ENCODE measurements at places on chromosomes 6 and 20. TPM values are rescaled to one million over a fixed set of nuclear protein-coding genes. Genes with fewer than 3 reads are reported as not detected.

DNA sequence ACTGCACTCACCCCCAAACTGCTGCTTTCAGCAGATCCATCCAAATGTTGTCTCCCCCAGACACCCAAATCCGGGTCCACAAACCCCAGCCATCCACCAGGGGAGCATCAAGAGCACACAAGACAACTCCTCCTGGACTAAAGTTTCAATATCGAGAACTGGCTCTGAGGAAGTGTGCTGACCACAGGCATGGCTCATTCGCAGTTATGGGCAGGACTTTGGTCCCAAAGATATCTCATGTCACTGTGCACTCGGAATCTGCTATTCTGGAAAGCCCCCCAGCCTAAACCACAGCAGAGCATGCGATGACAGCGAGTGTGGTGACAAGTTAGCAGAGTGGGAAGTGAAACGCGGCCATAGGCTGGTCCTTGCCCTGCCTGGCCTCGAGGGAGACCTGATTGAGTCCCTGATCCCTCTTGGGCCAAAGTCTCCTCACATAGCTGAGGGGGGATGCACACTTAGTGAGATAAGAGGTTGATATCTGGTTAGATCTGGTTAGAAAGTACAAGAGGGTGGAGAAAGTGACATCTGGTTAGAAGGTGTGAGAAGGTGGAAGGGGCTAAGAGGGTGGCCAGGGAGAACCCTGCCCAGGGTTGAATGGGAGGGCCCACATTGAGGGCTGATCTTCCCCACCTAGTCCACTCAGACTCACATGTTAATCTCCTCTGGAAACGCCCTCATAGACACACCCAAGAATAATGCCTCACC, 149.7 kb downstream of the MRPL14 start:
- H3K4me3 ChIP-seq: no peak overlapping the region
- no peaks in the 10 kb centered on the region for H3K4me1 ChIP-seq
- no peak overlapping the region for H3K27ac ChIP-seq
- no peak for DNase-seq
- H3K27me3 ChIP-seq: no peaks in the 10 kb centered on the region

Gene RFX6
- not detected for total RNA-seq

Gene BPI
- 0.43 TPM for total RNA-seq

GRCh38 chr20:64038224-64038564, 2.2 kb downstream of the C20orf204 start:
- DNase-seq: no peak
- H3K27me3 ChIP-seq: peaks cover 2% of the 10 kb centered on the region
- no peaks in the 10 kb centered on the region for H3K36me3 ChIP-seq
- no peak overlapping the region for H3K4me3 ChIP-seq
- H3K27ac ChIP-seq: no peak overlapping the region

Gene SYNDIG1
- 0.72 TPM for total RNA-seq

Gene SLC35D3
- total RNA-seq: not detected

Gene LY6G5C
- 1.9 TPM for total RNA-seq

DNA sequence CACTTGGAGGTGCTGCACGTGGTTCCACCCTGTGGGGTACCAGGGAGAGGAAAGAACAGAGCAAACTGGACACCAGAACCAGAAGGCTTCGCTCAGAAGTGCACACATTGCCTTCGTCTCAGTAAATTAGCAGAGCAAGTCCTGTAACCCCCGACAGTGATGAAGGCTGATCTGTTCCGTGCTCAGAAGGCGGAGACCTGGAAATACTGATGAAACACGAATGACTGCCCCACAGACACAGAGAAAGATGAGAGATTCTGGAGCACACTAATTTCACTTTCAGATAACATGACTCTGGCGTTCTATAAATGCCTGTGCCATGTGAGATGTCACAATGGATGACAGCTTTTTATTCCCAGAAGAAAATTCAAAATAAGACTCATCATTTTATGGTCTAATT, 44.2 kb upstream of the CCR6 start:
- H3K4me1 ChIP-seq: no peaks in the 10 kb centered on the region
- no peak overlapping the region for H3K4me3 ChIP-seq
- H3K27me3 ChIP-seq: no peaks in the 10 kb centered on the region
- no peaks in the 10 kb centered on the region for H3K36me3 ChIP-seq
- H3K27ac ChIP-seq: no peak overlapping the region

DNA sequence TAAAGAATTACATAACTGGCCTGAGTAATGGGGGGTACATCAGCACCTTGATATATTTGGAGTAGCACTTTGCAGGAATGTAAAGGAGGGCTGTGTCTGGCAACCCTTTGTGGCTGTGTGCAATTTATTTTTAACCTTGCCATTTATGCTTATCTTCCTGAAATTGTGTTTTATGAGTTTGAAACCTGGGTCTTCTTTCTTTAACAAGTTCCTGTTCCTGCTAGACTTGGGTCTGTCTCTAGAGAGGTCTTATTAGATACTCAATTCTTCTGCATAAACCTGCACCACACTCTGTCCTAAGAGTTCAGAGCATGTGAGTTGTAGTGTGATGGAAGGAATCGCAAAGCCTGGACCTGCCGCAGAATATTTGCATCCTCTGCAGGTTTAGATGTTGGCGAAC, 181.0 kb downstream of the JARID2 start:
- peaks cover 12% of the 10 kb centered on the region for H3K4me1 ChIP-seq
- H3K27me3 ChIP-seq: no peaks in the 10 kb centered on the region
- no peak overlapping the region for H3K27ac ChIP-seq
- H3K36me3 ChIP-seq: no peaks in the 10 kb centered on the region

DNA sequence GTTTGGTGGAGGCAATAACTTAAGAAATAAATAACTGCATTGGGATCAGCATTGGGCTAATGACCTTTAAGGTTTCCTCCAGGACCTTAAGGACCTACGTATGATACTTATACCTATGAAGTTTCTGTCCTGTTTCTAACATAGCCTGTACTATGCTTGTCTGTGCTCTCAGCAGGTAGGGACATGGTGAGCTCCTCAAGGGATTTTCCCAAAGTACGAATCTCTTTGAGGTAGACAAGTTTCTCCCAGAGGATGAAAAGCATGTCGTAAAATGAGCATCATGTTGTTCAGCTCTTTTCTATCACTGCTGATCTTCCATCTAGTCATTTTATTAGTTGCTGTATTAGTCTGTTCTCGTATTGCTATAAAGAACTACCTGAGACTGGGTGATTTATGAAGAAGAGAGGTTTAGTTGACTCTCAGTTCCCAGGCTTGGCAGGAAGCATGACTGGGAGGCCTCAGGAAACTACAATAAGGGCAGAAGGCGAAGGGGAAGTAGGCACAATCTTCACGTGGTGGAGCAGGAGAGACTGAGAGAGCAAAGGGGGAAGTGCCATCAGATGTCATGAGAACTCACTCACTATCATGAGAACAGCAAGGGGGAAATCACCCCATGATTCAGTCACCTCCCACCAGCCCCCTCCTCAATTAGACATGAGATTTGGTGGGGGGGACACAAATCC, 77.8 kb upstream of the TGM3 start:
- H3K27me3 ChIP-seq: no peaks in the 10 kb centered on the region
- no peak for DNase-seq
- no peaks in the 10 kb centered on the region for H3K4me1 ChIP-seq
- H3K36me3 ChIP-seq: no peaks in the 10 kb centered on the region
- no peak overlapping the region for H3K27ac ChIP-seq

DNA sequence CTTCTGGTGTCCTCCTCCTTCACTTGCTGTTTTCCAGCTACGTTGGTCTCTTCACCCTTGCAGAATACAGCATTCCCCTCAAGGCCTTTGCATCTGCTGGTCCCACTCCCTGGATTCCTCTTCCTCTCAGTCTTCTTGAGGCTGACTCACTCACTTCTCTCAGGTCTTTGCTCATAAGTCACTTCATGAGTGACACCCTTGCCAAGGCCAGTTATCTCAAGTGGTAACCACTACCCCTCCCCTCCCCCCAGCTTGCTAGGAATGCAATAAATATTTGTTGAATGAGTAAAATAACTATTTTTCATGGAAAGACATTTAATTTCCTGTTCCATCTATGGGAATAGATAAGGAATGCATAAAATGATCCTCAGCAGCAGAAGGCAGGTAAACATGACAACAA, 131.7 kb downstream of the PLCB4 start:
- DNase-seq: no peak
- no peak overlapping the region for H3K4me3 ChIP-seq
- H3K4me1 ChIP-seq: no peaks in the 10 kb centered on the region
- no peak overlapping the region for H3K27ac ChIP-seq
- no peaks in the 10 kb centered on the region for H3K27me3 ChIP-seq

Gene OR2H2
- not detected for total RNA-seq

GRCh38 chr6:163413345-163414116, 987 bp upstream of the QKI start:
- no peaks in the 10 kb centered on the region for H3K27me3 ChIP-seq
- H3K27ac ChIP-seq: peak overlapping the region; percentile 98
- DNase-seq: peak; percentile 97

GRCh38 chr6:110958329-110959192, at the start of gene GTF3C6:
GTF3C6 (plus strand) TSS chr6:110958706; CDS start chr6:110958770, 64 bp downstream.
- H3K36me3 ChIP-seq: no peaks in the 10 kb centered on the region
- peaks cover 3% of the 10 kb centered on the region for H3K4me1 ChIP-seq
- peak; percentile 88 for DNase-seq
- peak within 1 kb of the TSS; percentile 88 for H3K27ac ChIP-seq
- H3K27me3 ChIP-seq: no peaks in the 10 kb centered on the region

- no peak for DNase-seq
- no peaks in the 10 kb centered on the region for H3K27me3 ChIP-seq
- no peaks in the 10 kb centered on the region for H3K36me3 ChIP-seq
- no peak overlapping the region for H3K27ac ChIP-seq
Measured at GRCh38 chr6:122484760-122485159, 13.2 kb upstream of the SERINC1 start.

GRCh38 chr6:91970700-91971099, 1383.8 kb upstream of the MAP3K7 start:
- H3K4me1 ChIP-seq: no peaks in the 10 kb centered on the region
- DNase-seq: no peak
- no peak overlapping the region for H3K27ac ChIP-seq
- H3K36me3 ChIP-seq: no peaks in the 10 kb centered on the region
- H3K27me3 ChIP-seq: no peaks in the 10 kb centered on the region

Gene OPRM1
- not detected for total RNA-seq

Measured in ovary (tissue), 10 donors.